ENCODE measurements at places on chromosomes 3 and 15.
A peak's percentile ranks its signal among the peaks of the same experiment; 100 is the strongest.

GRCh38 chr3:11480663-11481298, 162.9 kb downstream of the VGLL4 start:
- no peak for DNase-seq

GRCh38 chr3:44762690-44763089, 1.1 kb downstream of the KIF15 start:
- DNase-seq, result no peak

DNA sequence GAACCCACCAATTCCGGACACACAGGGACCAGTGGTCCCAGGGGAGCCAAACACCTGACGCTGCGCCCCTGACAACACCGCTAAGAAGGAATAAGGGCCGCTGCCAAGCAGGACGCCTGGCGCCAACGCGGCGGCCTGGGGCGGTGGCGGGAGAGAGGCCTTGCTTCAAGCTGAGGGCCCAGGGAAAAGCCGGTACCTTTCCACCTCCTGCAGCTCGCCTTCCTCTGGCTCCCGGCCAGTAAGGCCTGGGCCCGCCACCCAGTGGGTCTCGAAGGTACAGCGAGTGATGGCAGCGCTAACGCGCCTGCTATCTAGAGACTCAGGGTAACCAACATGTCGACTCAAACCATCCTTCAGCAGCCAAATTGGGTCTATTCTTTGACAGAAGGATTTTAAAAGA, 1074.1 kb downstream of the SI start:
- no peak for DNase-seq

DNA sequence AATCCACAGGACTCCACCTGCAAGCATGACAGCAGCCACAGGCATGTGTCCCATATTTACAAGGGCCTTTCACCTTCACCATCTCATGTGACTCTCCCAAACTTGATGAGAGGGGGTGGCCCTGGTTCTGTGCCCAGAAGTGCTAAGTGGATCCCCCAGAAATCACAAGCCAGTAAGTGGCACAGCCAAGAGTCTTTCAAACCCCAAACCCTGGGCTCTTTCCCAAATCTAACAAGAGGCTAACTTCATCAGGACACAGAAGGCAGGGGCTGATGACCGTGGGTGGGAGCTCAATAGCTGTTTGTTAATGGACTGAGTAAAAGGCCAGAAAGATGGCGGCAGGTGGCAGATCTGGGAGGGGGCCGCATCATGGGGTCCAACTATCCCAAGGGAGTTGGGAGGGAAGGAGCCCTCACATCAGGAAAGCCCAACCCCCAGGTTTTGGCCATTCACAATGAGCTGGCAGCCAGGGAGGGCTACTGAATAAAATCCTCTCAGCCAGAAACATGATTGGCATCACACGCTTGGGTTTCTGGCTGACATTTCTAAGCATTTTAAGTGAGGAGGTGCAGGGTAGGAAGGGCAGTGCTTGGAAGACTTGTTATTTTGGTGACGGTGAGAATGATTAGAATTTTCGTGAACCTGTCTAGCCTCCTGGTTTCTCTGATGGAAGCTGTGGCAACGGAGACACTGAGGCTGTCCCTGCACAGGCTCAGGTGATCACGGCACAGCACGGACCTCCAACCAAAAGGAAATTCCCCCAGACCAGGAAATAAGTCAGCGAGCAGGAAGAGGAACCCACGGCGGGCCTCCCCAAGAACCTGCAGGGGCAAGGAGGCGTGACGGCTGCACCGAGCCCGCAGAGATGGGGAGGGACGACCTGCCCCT, 109.3 kb downstream of the OXNAD1 start:
- DNase-seq, result no peak

DNA sequence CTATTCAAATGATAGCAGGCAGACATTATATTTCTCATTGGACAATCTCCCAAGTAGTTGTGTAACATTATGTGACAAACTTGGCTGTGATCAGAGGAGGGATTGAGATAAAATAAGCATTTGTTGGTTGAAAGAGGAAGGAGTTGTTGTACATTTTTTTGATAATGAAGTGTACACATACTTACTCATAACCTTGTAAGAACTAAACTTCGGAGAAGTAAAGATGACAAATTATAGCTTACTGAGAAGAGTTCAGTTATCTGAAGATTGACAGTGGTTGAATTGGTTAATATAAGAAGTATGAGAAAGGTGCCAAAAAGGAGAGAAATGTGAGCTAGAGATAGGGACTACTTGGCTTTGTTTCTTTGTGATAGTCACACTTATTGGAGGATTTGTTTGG, 32.6 kb downstream of the STT3B start:
- DNase-seq, result no peak

- no peak for DNase-seq
Measured at GRCh38 chr3:128215800-128216495, 62.7 kb downstream of the EEFSEC start.

- DNase-seq, result no peak
Measured at GRCh38 chr3:177358977-177359592, 161.8 kb upstream of the TBL1XR1 start.

DNA sequence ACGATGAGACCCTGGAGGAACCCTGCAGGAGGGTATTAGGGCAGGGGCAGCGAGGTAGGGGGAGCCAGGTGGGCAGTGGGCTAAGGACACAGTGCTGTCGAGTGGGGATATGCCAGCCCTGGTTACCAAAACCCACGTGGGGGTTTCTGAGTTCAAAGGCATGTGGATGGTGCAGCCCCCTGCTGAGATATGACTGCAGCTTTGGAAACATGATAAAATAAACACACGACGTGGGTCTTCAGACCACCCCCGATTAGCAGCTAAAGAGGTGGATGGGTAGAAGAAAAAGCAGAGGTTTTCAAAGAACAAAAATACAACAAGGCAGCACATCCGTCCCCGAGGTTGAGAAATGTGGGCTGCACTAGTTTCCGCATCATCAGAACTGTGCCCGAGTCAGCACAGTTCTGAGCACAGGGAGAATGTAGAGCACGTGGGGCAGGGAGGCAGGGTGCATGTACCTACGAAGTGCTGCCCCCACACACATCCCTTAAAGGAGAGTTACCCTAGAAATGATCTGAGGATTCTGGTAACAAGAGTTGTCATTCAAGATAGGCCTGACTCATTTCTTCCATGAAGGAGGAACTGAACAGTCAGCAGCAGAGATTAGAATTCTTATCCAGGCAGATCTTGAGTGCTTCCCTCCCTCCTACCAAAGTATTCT, 121.3 kb downstream of the RPLP1 start:
- DNase-seq, result no peak

GRCh38 chr15:40108061-40108854, 421 bp downstream of the BMF start:
- no peak for DNase-seq

DNA sequence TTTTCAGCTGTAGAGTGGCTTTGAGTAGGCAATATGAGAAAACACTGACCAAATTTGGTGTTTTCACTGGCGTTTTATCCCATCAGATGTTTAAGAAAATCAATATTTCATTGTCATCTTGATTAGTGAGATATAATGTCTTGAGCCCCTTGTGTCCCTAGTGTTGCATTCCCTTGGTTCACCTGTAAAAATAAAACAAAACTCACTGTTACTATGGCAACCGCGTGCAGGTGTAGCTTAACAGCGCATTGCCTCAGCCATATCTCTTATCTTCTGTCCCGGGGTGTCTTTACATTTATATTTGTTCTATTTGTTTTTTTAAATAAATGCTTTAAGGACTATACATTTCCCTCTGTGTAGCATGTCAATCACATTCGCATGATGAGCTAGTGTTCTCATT, 551.6 kb downstream of the ZIC1 start:
- DNase-seq, result no peak

DNA sequence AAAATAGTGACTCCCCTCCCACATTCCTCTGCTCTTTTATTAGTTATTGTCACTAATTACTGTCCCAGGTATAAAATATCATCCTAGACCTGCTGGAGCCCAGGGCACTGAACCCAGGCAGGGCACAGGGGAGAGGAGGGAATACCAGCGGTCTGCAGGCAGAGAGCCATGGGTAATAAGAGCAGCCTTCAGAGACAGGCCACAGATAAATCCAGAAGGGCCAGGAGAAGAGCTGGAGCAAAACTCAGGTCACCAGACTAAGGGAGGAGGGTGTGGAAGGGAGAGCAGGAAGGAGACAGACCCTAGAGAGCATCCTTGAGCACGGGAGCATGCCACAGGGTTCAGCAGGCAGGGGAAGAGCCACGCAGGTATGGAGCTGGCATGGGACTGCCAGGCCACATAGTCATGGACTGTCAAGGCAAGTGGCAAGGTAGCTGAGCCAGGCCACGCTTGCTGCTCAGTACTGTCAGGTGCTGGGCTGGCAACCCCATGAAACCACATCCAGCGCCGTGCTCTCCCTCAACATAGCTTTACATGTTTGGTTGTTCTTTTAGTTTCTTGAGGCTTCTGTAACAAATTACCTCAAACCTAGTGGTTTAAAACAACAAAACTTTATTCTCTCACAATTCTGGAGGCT, 15.6 kb upstream of the CAPN3 start:
- DNase-seq, result no peak

- DNase-seq, result no peak
Measured at GRCh38 chr3:87733671-87734367, 325.0 kb downstream of the CGGBP1 start.

DNA sequence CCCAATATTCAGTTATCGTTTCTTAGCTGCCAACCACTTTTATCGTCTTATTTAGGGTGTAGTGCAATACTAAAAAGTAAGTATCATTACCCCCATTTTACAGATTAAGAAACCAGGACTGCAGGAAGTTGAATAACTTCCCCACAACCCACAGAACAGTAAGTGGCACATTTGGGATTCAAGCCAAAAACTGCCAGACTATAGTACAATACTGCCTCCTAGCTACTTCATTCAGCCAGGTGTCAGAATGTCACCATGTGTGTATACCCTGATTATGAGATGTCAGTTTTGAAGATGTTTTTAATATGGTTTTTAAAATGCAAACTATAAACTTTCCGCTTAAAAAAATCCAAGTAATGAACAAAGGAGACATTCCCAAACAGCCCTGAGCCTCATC, 74.2 kb upstream of the PROK2 start:
- peak; percentile 59 for DNase-seq

GRCh38 chr15:55695432-55695831, 47.5 kb downstream of the PRTG start:
- DNase-seq, result no peak

DNA sequence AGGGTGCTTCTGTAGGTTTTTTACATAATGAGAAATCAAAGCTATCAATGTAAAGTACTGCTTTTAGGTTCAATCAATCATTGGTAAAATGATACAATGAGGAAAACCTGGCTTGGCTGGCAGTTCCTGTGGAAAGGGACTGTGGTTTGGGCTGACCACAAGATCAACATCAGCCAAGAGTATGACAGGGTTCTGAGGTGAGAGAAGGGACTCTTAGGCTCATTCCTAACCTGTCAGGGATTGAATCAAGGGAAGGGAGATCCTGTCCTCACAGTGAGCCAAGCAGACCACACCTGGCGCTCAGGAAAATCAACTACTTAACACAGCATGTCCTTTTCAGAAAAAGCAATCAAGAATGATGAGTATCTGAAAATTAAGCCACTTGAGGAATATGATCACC, 111.1 kb downstream of the MAGI1 start:
- no peak for DNase-seq

- DNase-seq, result no peak
Measured at GRCh38 chr15:36210426-36210825, 369.0 kb upstream of the CDIN1 start.

DNA sequence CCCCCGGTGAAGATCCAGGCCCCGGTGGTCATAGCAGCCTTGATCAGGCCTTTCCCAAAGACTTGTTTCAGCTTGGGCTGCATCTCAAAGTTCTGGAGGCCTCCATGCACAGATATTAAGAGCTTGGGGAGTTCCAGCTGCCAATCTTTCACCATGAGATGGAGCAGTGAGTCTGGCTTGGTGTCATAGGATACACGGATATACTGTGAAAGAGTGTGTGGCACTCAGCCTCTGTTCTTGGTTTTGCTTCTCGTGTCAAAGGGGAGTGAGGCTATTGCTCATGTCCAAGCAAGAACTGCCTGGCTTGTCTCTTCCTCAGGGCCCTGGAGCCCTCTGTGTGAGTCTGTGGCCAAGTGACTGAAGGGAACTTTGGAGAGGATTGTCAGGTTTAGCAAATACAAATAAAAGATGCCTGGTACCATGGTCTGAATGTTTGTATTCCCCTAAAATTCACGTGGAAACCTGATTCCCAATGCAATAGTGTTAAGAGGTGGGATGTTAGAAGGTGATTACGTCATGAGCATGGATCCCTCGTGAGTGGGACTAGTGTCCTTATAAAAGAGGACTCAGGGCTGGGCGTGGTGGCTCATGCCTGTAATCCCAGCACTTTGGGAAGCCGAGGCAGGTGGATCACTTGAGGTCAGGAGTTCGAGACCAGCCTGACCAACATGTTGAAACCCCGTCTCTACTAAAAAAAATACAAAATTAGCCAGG, 33.5 kb downstream of the TRPM1 start:
- no peak for DNase-seq

GRCh38 chr3:168047190-168047795, 48.4 kb downstream of the GOLIM4 start:
- peak; percentile 89 for DNase-seq

- no peak for DNase-seq
Measured at GRCh38 chr3:23235264-23235663, 32.1 kb downstream of the UBE2E2 start.

- DNase-seq, result no peak
Measured at GRCh38 chr3:117743993-117744392, 1034.4 kb downstream of the TUSC7 start.

- DNase-seq, result no peak
Measured at GRCh38 chr3:197528190-197528589, 27.6 kb downstream of the BDH1 start.

GRCh38 chr3:43190670-43191069, 84.8 kb upstream of the POMGNT2 start:
- DNase-seq, result no peak

GRCh38 chr3:60809857-60810610, 441.2 kb downstream of the FHIT start:
- DNase-seq, result no peak

GRCh38 chr3:77460326-77460725, 420.4 kb downstream of the ROBO2 start:
- DNase-seq, result no peak

DNA sequence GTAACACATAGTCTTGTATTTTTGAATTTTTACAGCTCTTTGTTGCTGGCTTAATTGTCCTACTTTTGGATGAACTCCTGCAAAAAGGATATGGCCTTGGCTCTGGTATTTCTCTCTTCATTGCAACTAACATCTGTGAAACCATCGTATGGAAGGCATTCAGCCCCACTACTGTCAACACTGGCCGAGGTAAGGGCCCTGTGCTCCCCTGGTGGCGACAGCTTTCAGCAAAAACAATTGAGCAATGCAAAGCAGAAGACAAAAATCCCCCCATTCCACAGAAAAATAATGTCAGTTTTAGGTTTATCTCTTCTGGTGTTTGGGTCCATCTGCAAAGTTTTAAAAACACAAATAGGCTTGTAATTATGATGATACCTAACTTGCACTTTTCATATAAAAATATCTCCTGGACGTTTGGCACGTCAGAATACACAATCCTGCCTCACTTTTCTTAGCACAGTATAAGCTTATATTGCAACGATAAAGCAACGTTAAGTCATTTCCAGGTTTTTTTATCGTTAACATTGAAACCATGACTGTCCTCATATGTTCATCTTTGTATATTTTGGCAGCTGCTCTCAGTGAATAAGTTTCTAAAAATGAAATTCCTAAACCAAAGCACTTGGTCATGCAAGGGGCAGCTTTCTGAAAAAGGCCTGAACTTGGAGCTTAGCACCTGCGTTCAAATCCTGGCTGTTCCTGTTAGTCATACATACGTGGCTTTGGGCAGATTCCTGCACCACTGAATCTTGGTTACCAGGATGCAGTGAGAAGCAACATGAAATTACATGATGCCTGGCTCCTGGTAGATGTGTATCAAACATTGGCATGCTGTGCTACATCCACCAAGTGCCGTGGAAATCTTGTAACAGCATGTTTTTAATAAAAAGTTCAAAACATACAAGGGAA, 8.5 kb downstream of the SEC61A1 start:
- DNase-seq, result no peak

Measured in midbrain (tissue), 1 donor.